Activated naive CD8-positive, alpha-beta T cell treated with anti-CD3 and anti-CD28 coated beads for 36 hours (primary cell): ENCODE measurements at places on chromosomes 7 and 10.
A peak's percentile ranks its signal among the peaks of the same experiment; 100 is the strongest.

GRCh38 chr7:45104844-45105587, 6.5 kb downstream of the TBRG4 start:
- no peak for DNase-seq

GRCh38 chr7:35004531-35005095, 32.7 kb downstream of the DPY19L1 start:
- DNase-seq, result no peak

GRCh38 chr7:46681865-46682503, 760.9 kb upstream of the IGFBP3 start:
- DNase-seq, result no peak

- no peak for DNase-seq
Measured at GRCh38 chr7:116529250-116529649, 4.4 kb downstream of the CAV1 start.

DNA sequence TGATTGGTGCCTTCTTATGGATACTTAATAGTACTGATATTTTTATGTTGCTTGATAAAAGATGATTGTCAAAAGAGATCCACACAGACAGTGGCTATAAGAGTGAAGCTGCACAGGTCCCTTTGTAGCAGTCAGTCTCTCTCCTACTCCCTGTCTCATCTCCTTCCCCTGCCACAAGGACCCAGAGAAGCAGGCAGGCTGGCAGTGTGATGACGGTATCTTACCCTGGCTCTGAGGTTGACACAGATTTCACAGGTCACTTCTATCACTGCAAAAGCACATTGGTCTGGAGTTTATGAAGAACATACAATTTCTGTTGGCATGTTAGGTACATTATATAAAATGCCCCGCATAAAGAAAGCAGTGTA, 64.4 kb upstream of the AHR start:
- peak; percentile 46 for DNase-seq

GRCh38 chr10:77074104-77074624, 563.4 kb downstream of the KCNMA1 start:
- no peak for DNase-seq

DNA sequence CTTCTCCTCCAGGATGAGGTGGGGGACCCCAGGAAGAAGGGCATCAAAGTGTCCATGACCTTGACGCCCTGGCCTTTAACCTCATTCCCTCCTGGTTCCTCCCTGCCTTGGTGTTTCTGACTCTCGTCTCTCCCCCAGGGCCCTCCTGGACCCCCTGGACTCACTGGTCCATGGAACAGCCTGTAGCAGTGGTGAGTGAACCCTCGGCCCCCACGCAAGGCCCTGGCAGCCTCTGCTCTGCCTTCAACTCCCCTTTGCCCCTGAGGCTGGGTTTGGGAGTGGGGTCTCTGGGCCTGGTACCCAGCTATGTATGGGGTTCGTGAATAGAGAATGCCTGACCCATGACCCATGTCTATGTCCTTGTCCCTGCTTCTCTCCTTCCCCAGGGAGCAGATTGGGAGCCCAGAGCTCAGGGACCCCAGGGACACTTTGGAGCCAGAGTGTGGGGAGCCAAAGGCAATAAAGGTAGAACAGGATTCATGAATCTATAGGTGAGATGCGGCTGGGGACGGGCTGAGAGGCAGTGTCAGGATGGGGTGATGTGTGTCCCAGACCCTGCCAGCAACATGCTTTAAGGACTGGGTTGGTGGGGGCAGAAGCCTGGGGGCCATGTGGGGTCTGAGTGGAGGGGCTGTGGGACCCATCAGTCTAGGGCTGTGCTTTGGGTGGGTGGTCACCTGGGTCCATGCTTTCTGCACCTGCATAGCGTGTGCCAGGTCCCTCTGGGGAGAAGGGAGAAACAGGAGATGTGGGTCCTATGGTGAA, 18.4 kb upstream of the VOPP1 start:
- DNase-seq, result no peak
